ENCODE measurements at places on chromosomes 2 and 18.

GRCh38 chr2:26590980-26591618 lies 50.1 kb downstream of the CIB4 start:
- DNase-seq, result peak; percentile 75

- DNase-seq, result peak; percentile 9
Measured at GRCh38 chr2:48508461-48509124, 21.4 kb upstream of the STON1 start.

DNA sequence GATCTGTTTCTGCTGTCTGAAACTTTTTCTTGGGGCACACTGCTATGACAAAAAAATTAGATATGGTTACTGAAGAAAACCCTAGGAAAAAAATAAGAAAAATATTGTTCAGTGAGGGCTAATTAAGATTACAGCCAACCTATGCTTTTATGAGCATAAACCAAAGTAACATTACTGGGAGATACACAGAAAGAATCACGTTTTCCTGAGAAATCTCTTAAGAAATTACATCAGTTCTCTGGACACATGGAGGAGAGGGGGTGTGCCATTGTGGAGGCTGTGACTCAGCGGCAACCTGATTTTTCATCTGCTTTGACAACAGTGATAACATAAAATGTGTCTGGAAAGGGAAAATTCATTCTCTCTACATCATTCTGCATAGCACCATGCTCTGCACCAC lies 13.4 kb upstream of the NMI start:
- no peak for DNase-seq

DNA sequence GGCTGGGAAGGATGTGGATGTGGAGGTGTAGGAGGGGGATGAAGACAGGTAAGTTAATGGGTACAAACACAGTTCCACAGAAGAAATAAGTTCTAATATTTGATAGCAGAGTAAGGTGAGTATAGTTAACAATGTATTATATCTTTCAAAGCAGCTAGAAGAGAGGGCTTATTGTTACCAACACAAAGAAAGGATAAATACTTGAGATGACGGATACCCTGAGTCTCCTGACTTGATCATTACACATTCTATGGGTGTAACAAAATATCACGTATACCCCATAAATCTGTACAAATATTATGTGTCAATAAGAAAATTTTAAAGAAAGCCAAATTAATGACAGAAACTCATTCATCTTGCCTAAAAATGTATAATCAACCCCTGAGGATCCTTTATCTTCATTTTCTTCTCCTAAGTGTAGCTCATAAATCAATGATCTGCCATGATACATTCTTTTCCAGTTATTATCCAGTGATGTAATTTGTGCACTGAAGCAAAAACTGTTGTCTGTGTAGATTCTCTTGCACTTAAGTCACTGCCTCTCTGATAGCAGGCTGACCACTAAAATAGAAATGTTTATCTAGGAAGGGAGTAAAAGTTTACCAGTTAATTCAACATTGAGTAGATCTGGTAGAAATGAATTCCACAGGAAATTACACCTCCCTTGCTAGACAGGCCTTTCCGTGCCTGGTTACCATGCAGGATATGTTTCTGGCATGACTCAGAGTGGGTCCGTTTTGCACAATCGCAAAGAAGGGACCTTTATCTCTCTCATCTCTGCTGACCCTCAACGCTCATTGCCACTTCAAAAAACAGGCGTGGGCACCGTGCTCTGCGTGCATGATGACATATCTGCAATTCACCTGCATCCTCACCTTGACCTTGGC lies 249.7 kb upstream of the NCKAP5 start:
- DNase-seq, result no peak

DNA sequence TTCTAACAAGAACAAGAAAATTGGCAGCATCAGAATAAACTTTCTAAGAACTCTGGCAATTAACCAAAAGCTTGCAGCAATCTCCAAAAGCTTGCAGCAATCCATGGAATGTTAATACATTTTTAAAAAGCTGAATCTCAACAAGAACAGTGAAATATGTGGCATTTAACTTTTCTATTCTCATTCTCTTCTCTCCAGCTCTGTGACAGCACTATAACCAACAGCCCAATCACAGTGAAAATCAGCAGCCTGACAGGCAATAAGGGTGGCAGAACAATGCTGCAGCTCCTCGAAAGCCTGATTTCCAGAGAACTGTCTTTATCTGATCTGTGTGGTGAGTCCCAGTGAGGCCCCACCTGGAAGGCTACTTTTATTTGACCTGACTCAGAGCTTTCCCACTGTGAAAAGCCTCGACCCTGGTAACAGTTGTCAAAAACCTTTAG lies 60.0 kb downstream of the TMEM131 start:
- peak; percentile 67 for DNase-seq

DNA sequence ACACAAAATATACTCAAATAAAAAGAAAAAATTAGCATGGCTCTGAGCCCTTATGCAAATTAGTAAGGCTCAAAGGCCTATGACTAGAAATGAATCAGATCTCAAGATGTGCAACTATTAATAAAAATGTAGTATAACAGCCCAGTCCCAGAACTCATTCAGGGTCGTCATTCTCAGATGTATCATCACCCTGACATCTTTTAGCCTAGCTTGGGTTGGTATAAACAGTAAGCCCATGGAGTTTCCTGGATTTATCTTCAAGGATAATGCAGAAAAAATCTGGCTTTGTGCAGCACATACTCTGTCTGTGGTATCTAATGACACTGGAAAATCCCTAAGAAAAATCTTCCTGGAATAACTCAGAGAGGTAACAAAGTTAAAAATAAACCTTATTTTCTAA lies 239.3 kb downstream of the ZNF385B start:
- DNase-seq, result peak; percentile 18

- no peak for DNase-seq
Measured at GRCh38 chr18:61619783-61620182, 273.0 kb downstream of the RNF152 start.

GRCh38 chr18:9708434-9709303 lies 568 bp downstream of the RAB31 start:
- DNase-seq, result no peak

DNA sequence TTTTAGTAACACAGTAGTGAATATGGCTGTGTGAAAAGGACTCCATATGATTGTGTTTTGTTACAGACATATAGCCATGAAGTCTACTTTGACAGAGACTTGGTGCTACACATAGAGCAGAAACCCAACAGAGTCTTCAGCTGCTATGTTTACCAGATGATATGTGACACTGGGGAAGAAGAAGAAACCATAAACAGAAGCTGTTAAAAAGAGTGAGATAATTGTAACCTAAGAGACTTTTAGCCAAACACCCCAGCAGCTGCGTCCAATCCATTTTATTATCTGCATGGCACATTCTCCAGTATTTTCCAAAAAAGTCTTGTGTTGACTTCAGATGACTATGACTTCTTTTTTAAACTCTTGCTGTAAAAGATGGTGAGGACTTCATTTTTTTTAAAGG lies 41.4 kb upstream of the CYBRD1 start:
- no peak for DNase-seq

GRCh38 chr18:251572-251971 lies 16.3 kb downstream of the THOC1 start:
- no peak for DNase-seq

- DNase-seq, result no peak
Measured at GRCh38 chr2:220701115-220701514, 871.0 kb downstream of the EPHA4 start.

- no peak for DNase-seq
Measured at GRCh38 chr2:134703426-134703825, 15.4 kb downstream of the TMEM163 start.

- no peak for DNase-seq
Measured at GRCh38 chr2:203574824-203575223, 39.7 kb upstream of the RAPH1 start.

DNA sequence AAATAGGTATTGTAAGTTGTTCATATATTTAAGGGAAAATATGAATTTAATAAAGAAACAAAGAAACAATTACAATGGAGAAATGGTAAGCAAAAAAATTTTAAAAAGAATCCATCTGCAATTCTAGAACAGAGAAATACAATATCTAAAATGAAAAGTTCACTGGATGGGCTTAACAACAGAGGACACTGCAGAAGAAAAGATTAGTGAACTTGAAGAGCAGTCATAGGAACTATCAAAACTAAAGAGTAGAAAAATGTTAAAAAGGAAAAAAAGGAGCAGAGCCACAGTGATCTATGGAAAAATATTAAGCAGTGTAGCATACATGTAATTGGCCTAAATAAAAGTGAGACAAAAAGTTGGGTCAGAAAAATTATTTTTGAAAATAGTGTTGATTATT lies 83.5 kb downstream of the ALK start:
- no peak for DNase-seq

- no peak for DNase-seq
Measured at GRCh38 chr2:19360266-19360965, 2.0 kb upstream of the OSR1 start.

DNA sequence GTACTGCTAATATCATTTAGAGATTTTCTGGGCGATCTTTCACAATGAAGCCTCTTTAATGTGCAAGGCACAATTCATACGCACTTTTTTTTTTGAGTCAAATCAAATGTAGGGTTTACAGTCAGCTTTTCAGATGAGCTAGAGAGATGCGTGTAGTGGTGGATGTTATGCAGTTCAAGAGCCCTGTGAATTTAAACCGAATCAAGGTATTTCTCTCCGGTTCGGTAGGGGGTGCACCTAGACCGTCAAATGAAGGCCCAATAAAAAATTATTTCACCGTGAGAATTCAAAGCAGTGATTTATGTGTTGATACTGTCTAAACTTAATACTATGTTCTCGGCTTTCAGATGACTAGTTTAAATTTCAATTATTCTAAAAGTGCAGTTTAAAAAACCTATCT lies 1.1 kb downstream of the PTH2R start:
- DNase-seq, result peak; percentile 11

GRCh38 chr18:3383381-3383915 lies 66.5 kb upstream of the TGIF1 start:
- no peak for DNase-seq

DNA sequence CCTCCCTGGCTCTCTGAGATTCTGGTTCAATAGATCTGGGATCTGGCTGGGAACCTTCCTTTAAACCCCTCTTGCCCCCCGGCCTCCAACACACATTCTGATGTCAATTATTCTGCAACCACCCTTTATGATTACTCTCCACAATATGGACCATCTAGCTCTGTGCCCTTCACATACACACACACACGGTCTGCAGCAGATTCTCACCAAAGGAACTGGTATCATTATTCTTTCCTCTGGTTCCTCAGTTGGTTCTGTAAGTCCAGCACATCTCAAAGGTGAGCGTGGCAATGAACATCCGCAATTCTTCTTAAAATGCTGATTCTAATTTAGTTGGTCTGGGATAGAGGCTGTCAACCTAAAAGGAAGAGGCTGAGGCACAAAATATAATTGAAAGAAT lies 2.8 kb upstream of the TMEM163 start:
- DNase-seq, result no peak

GRCh38 chr2:105802587-105802986 lies 57.9 kb downstream of the NCK2 start:
- peak; percentile 14 for DNase-seq

GRCh38 chr18:54235871-54236270 lies 11.4 kb upstream of the MBD2 start:
- DNase-seq, result no peak

DNA sequence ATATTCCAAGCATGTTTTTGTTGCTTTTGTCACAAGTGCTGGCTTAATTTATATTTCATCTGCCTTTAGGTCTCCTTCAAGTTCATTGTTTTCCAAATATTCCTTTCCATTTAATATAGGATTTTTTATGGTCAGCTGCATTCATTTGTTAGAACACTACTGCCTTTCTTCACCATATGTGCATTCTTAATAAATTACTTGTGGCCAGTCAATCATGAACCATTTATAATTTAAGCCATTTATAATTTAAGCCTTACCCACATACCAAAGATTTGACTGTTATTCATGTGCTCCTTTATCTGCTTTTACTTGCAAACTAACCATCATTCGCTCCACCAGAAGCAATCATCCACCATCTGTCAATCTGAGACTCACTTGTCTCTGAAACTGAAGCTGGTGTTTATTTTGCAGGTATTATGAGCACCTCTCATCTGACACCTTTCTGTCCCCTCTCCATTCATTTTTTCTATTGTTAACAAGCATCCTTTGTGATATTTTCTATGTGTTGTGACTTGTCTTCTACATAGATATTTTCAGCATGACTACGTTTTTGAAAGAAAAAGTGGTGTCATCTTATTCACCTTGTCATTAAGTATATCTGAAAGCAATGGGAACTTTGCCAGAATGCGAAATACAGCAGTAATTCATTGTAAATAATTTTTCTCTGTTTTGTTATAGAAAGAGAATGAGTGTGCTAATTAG lies 786.8 kb downstream of the KCNJ3 start:
- peak; percentile 78 for DNase-seq

- DNase-seq, result no peak
Measured at GRCh38 chr2:47087051-47087450, 68.1 kb downstream of the STPG4 start.

- DNase-seq, result no peak
Measured at GRCh38 chr2:3770724-3771415, 67.5 kb downstream of the DCDC2C start.

- no peak for DNase-seq
Measured at GRCh38 chr18:31244771-31245394, 73.1 kb upstream of the DSG1 start.

- no peak for DNase-seq
Measured at GRCh38 chr2:187552828-187553681, 1.2 kb downstream of the TFPI start.

- peak; percentile 78 for DNase-seq
Measured at GRCh38 chr2:55014962-55015939, 35.0 kb downstream of the RTN4 start.

DNA sequence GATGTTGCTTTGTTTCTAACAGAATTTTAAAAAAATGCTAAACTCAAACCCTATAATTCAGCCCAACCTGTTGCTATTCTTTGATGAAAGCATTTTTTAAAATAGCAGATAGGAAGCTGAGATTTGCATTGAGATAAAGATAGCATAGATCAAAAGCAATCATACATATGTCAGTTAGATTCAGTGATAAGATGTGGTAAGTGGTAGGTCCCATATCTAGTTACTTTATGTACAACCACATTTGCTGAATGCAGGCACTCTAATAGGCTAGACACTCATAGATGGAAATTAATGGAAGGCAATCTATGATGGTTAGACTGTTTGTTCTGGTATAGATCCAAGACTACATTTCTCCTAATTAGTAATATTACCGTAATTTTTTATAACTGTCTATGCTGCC lies 27.2 kb upstream of the C1D start:
- peak; percentile 51 for DNase-seq

DNA sequence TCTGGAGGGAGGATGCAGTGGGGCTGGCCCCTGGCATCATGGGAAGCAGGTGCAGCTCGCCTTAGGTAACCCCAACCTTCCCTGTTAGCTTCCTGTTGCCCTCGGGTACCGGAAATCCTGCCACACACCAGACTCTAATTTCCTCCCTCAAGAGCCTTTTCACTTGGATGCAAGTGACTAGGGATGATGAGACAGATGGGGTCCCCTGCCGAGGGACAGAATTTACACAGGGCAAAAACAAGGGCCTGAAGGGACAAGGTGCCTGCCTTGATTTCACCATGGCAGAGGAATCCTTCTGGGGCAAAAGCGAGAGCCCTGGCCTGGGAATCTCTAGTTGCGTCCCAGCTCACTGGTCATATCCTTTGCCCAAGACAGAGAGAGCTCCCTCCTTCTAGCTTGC lies 263.1 kb downstream of the LOXHD1 start:
- no peak for DNase-seq

Measured in NCI-H526 (cell line).